ENCODE measurements at places on chromosomes 16 and 17. TPM values are rescaled to one million over a fixed set of nuclear protein-coding genes. Genes with fewer than 3 reads are reported as not detected.

CIBAR2 gene
- not detected for total RNA-seq

RNF227 gene
- 0.80 TPM for total RNA-seq

PLA2G10 gene
- total RNA-seq = not detected

SLC25A19 gene
- 14.0 TPM for total RNA-seq

MRPL10 gene
- 42.4 TPM for total RNA-seq

CA4 gene
- total RNA-seq = not detected

KIF18B gene
- 12.0 TPM for total RNA-seq

MYL4 gene
- total RNA-seq = 0.66 TPM

NPIPA5 gene
- 4.8 TPM for total RNA-seq

CBLN1 gene
- total RNA-seq = 0.22 TPM

PRSS27 gene
- total RNA-seq = 0.22 TPM

METTL23 gene
- 25.4 TPM for total RNA-seq

UMOD gene
- not detected for total RNA-seq

FZD2 gene
- total RNA-seq = 0.66 TPM

EPX gene
- total RNA-seq = not detected

Data from thoracic aorta endothelial cell (primary cell).